ENCODE measurements at places on chromosomes 7 and 10.

DNA sequence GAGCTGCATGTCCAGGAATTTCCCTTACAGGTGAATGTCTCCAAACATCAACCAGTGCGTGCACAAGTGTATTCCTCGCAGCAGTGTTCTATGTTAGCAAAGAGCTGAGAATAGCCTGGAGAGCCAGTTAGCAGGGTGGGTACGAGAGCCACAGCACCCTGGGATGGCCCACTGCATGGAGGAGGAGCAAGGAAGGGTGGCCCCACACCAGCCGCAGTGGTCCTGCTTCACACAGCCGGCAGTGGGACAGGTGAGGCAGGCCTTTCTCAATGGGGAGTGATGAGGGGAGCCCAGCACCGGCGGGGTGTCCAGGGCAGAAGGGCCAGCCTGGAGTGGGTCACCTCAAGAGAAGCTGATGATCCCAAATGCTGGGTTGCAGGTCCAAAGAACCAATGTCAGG, 240.7 kb downstream of the TCERG1L start:
- H3K4me1 ChIP-seq = no peaks in the 10 kb centered on the region
- no peak overlapping the region for H3K4me3 ChIP-seq
- DNase-seq = no peak
- H3K27me3 ChIP-seq = no peaks in the 10 kb centered on the region
- no peak overlapping the region for H3K27ac ChIP-seq

GRCh38 chr7:83338277-83338950, 175.7 kb upstream of the PCLO start:
- DNase-seq = no peak
- H3K4me3 ChIP-seq = no peak overlapping the region
- H3K4me1 ChIP-seq = no peaks in the 10 kb centered on the region
- no peaks in the 10 kb centered on the region for H3K27me3 ChIP-seq
- no peak overlapping the region for H3K27ac ChIP-seq
- no peaks in the 10 kb centered on the region for H3K36me3 ChIP-seq

- H3K4me1 ChIP-seq = no peaks in the 10 kb centered on the region
- H3K27me3 ChIP-seq = no peaks in the 10 kb centered on the region
- H3K4me3 ChIP-seq = no peak overlapping the region
- DNase-seq = no peak
- H3K27ac ChIP-seq = no peak overlapping the region
Observed at GRCh38 chr7:134196439-134196838, 69.3 kb downstream of the LRGUK start.

GRCh38 chr7:21356616-21357015, 71.3 kb upstream of the SP4 start:
- H3K36me3 ChIP-seq = no peaks in the 10 kb centered on the region
- no peaks in the 10 kb centered on the region for H3K4me1 ChIP-seq
- DNase-seq = no peak
- H3K27ac ChIP-seq = no peak overlapping the region
- H3K27me3 ChIP-seq = no peaks in the 10 kb centered on the region

DNA sequence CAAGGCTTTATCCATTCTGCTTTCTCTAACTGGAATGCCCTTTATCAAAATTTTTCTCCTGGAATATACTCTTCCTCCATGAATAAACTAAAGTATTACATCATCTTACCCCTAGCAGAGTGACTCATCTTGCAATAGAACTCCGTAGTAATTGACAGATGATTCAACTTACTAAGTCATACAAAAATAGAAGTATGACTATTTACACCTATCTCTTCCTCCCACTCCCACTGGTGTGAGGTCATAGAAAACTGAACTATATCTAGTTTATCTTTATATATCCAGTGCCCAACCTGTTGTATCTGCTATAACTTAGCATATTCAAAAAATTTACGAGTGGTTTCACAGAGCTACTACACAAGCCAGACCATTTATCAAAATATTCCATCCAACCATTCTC, 26.1 kb downstream of the ABCB1 start:
- DNase-seq = no peak
- H3K27me3 ChIP-seq = peaks cover 3% of the 10 kb centered on the region
- no peak overlapping the region for H3K4me3 ChIP-seq
- H3K27ac ChIP-seq = no peak overlapping the region
- H3K4me1 ChIP-seq = no peaks in the 10 kb centered on the region
- H3K36me3 ChIP-seq = no peaks in the 10 kb centered on the region

DNA sequence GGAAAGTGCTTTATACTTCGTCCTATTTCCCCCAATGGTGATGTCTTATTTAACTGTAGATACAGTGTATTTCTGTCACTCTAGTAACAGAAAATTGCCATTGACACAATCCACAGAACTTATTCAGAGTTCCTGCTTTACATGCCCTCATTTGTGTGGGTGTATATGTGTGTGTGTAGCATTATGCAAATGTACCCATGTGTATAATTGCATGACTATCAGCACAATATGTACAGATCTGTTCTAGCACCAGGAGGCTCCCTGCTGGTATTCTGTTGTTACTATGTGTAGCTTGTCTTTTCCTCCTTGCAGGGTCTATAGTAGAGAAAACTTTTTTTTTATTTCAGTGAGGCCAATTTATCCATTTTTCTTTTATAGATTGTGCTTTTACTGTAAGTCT, 16.5 kb downstream of the CYP3A43 start:
- no peaks in the 10 kb centered on the region for H3K36me3 ChIP-seq
- peaks cover 7% of the 10 kb centered on the region for H3K4me1 ChIP-seq
- no peak overlapping the region for H3K27ac ChIP-seq
- DNase-seq = no peak
- H3K27me3 ChIP-seq = no peaks in the 10 kb centered on the region

DNA sequence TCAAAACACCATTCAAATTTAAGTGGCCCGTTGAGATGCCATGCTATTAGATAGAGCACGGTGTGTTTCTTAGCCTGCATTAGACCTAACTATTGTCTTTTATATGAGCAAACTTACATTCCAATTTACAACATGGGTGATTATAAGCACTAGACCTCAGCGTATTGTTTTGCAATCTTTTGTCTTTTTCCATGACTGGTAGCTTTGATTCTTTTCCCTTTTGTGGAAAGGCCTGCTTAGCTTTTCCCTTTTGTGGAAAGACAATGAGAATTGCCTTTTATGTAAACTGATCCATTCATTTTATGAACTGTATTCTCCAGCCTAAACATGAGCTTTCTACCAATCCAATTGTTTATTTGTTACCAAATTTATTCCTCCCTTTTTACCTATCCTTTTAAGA, 823.1 kb downstream of the CCSER2 start:
- no peak overlapping the region for H3K27ac ChIP-seq
- H3K27me3 ChIP-seq = no peaks in the 10 kb centered on the region
- H3K4me1 ChIP-seq = peaks cover 2% of the 10 kb centered on the region
- DNase-seq = no peak
- no peak overlapping the region for H3K4me3 ChIP-seq

GRCh38 chr7:34389332-34390078, 268.5 kb upstream of the NPSR1 start:
- peaks cover under 1% of the 10 kb centered on the region for H3K4me1 ChIP-seq
- peak; percentile 63 for DNase-seq
- no peaks in the 10 kb centered on the region for H3K36me3 ChIP-seq
- no peaks in the 10 kb centered on the region for H3K27me3 ChIP-seq
- no peak overlapping the region for H3K27ac ChIP-seq

GRCh38 chr7:137772316-137772715, 74.5 kb downstream of the DGKI start:
- no peak overlapping the region for H3K4me3 ChIP-seq
- H3K27me3 ChIP-seq = no peaks in the 10 kb centered on the region
- no peak overlapping the region for H3K27ac ChIP-seq
- no peaks in the 10 kb centered on the region for H3K36me3 ChIP-seq

DNA sequence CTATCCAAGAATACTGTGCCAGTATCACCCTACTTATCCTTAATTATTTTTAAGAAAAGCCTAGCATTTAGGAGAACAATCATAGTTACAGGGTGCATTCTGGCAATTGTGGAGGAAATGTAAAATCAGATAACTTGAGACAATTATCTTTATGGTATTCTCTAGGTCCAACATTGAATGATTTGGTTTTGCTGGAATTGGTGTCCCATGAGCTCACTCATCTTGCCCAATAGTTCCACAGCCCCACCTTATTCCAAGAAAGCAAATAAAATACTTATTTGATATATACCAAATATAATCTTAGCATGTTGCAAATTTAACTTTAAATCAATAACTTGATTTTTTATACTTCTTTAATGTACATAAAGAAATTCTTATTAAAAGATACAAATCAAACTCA, 65.3 kb downstream of the DGKB start:
- no peak for DNase-seq
- H3K4me1 ChIP-seq = peaks cover 5% of the 10 kb centered on the region
- H3K27me3 ChIP-seq = no peaks in the 10 kb centered on the region

GRCh38 chr7:29077854-29078253, 68.5 kb downstream of the CPVL start:
- H3K27me3 ChIP-seq = no peaks in the 10 kb centered on the region
- no peak for DNase-seq
- no peaks in the 10 kb centered on the region for H3K36me3 ChIP-seq
- H3K27ac ChIP-seq = no peak overlapping the region

GRCh38 chr7:101378751-101379174, 16.1 kb downstream of the COL26A1 start:
- peak overlapping the region; percentile 66 for H3K27ac ChIP-seq
- H3K27me3 ChIP-seq = no peaks in the 10 kb centered on the region
- H3K36me3 ChIP-seq = no peaks in the 10 kb centered on the region
- peak; percentile 98 for DNase-seq

- H3K27ac ChIP-seq = no peak overlapping the region
- peak; percentile 71 for DNase-seq
- no peak overlapping the region for H3K4me3 ChIP-seq
- no peaks in the 10 kb centered on the region for H3K27me3 ChIP-seq
Observed at GRCh38 chr7:138752518-138753149, 45.2 kb upstream of the TMEM213 start.

- H3K4me1 ChIP-seq = no peaks in the 10 kb centered on the region
- H3K27me3 ChIP-seq = no peaks in the 10 kb centered on the region
- no peaks in the 10 kb centered on the region for H3K36me3 ChIP-seq
- no peak overlapping the region for H3K4me3 ChIP-seq
Observed at GRCh38 chr7:37310327-37311080, 138.2 kb downstream of the ELMO1 start.

DNA sequence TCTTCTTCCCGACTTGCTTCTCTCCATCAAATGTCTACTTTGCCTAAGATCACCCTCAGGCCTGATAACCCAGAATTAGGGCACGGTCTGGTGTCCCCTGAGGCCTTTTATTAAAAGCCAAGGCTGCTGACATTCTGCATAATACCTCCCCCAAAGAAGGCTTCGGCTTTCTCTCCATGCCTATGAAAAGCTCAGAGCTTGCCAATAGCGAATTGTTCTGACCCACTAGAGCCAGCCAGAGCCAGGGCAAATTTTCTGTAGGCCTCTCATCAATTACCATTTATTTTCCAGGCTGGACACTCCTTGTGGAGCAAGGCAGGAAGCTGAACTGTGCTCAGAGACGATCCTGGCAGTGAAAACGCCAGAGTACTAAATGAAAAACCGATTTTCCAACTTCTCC, 64.3 kb upstream of the ADRB1 start:
- H3K4me3 ChIP-seq = no peak overlapping the region
- H3K27ac ChIP-seq = no peak overlapping the region
- no peaks in the 10 kb centered on the region for H3K4me1 ChIP-seq
- DNase-seq = no peak

- H3K27me3 ChIP-seq = no peaks in the 10 kb centered on the region
- DNase-seq = no peak
- H3K4me3 ChIP-seq = no peak overlapping the region
- no peak overlapping the region for H3K27ac ChIP-seq
Observed at GRCh38 chr10:76647301-76647700, 990.3 kb downstream of the KCNMA1 start.

DNA sequence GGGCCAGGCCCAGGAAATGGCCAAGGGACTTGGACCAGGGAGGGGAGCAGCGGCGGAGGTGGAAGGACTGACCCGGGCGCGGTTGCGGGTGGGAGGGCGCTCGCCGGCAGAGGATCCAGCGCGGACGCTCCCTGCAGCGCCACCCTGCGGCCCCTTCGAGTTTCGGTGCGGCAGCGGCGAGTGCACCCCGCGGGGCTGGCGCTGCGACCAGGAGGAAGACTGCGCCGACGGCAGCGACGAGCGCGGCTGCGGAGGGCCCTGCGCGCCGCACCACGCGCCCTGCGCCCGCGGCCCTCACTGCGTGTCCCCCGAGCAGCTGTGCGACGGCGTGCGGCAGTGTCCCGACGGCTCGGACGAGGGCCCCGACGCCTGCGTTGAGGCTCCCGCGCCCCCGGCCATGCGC, 16.8 kb upstream of the ZNF467 start:
- H3K27me3 ChIP-seq = peaks cover 10% of the 10 kb centered on the region
- no peak overlapping the region for H3K27ac ChIP-seq
- DNase-seq = peak; percentile 49
- H3K4me1 ChIP-seq = no peaks in the 10 kb centered on the region
- no peak overlapping the region for H3K4me3 ChIP-seq
- H3K36me3 ChIP-seq = no peaks in the 10 kb centered on the region

GRCh38 chr10:72011016-72011415, 46.8 kb downstream of the CHST3 start:
- H3K4me1 ChIP-seq = no peaks in the 10 kb centered on the region
- no peak overlapping the region for H3K4me3 ChIP-seq
- H3K27me3 ChIP-seq = no peaks in the 10 kb centered on the region
- no peak overlapping the region for H3K27ac ChIP-seq
- DNase-seq = no peak
- no peaks in the 10 kb centered on the region for H3K36me3 ChIP-seq

GRCh38 chr10:22345301-22346095, at the start of gene SPAG6:
SPAG6 (plus strand) TSS chr10:22345496; CDS start chr10:22345612, 116 bp downstream.
- DNase-seq = peak; percentile 81
- H3K4me3 ChIP-seq = no peak within 1 kb of the TSS
- no peak within 1 kb of the TSS for H3K27ac ChIP-seq
- H3K4me1 ChIP-seq = no peaks in the 10 kb centered on the region

- no peaks in the 10 kb centered on the region for H3K27me3 ChIP-seq
- H3K36me3 ChIP-seq = no peaks in the 10 kb centered on the region
- peak within 1 kb of the TSS; percentile 85 for H3K4me3 ChIP-seq
- H3K27ac ChIP-seq = peak within 1 kb of the TSS; percentile 94
Observed at GRCh38 chr7:116210345-116211005, at the start of gene TES. TES (plus strand) TSS chr7:116210539; CDS start chr7:116210708, 169 bp downstream.

DNA sequence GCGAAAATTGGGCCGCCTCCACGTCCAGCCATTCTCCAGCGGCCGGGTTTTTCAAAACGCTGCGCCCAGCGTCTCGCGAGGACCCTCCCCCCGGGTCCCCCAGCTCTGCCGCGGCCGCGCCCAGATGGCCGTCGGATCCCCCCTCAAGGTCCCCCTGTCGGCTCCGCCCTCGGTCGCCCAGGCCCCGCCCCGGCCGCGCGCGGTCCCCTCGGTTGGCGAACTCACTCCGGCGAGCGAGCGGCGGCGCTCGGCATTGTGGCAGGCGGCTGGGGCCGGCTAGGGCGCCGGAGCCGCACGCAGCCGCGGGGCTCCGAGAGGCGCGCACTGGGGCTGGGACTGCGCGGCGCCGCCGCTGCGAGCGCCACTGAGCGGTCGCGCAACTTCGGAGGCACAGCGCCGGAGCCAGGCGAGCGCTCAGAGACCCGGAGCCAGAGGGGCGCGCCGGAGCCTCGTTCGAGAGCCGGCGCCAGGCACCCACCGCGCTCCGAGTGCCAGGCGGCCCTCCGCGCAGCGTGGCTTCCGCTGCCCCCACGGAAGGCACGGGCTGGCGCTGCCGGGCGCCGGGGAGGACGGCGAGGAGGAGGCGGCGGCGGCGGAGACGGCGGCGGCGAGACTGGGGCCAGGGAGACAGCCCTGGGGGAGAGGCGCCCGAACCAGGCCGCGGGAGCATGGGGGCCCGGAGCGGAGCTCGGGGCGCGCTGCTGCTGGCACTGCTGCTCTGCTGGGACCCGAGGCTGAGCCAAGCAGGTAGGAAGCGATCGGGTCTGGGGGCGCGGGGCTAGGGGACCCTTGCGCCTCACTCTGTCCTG, at the start of gene UNC5B:
Gene UNC5B (plus strand): TSS at position 253 of the 809 bp plus-strand sequence. CDS start 416 bp downstream, at position 669.
- peak within 1 kb of the TSS; percentile 73 for H3K27ac ChIP-seq
- peaks cover 24% of the 10 kb centered on the region for H3K4me1 ChIP-seq
- H3K4me3 ChIP-seq = peak within 1 kb of the TSS; percentile 51
- H3K27me3 ChIP-seq = peaks cover 2% of the 10 kb centered on the region
- DNase-seq = peak; percentile 94
- no peaks in the 10 kb centered on the region for H3K36me3 ChIP-seq
